NCI-H187 treated with DMSO at 0.1 percent for 48 hours (cell line): ENCODE measurements at places on chromosomes 6 and 20.
A peak's percentile ranks its signal among the peaks of the same experiment; 100 is the strongest.

DNA sequence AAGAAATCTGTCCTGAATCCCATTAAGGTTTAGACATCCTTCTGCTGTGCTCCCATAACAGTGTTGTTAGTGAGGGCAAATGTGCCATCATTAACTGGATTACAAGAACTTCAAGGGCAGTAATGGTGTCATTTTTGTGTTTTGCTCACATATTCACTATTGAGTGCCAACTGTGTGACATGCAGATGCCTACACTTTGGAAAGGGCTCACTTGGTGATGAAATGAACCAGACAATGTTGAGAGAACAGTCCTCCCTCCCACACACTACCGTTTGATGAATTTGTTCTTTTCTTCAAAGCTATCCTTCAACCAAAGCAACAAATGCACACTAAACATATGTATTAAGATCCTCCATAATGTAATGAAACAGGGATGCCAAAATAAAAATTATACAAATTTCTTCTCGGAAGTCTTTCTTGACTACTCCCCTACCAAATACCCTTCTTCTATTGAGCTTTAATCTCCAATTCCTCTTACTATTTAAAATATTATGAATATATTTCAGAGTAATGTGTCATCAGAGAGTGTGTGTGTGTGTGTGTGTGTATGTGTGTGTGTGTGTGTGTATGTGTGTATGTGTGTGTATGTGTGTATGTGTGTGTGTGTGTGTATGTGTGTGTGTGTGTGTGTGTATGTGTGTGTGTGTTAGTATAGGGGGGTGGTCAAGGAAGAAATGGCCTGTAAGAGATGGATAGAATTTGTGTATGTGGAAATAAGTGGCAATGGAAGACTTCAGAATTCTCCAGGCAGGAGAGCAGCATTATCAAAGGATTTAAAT, 92.3 kb upstream of the ENPP5 start:
- DNase-seq, result no peak

DNA sequence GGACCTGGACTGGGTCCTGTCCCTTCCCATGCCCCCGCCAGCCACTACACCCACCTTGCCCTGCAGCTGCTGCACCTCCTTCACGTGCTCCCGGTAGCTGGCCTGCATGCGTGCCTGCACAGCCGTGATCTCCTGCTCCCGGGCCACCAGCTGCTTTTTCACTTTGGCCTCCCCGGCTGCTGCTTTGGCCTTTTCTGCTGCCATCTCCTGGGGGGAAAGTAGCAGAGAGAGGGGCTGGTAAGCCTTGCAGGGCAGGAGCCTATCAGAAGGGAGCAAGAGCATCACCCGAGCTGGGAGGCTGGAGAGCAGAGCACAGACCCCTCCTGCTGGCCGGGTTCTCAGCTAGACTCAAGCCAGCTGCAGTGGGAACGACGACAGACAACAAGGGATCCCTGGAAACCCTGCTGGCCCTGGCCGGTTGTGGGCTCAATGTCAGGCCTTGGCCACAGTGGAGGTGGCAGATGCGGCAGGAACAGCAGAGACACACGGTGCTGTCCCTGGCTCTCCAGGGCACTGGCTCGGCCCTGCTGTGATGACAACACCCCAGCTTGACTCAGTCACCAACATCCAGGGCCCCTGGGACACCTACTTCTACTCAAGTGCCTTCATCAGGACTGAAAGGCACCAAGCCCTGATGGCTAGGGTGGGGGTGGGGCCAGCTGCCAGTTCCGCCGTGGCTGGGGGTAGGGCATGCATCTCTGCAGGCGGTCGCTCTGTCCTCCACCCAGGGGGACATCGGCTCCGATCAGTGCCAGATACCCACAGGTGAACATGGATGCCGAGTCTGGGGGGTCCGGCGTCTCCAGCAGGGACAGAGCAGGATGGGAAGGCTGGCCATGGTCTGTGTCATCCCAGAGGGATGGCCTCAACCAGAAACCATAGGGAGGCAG, 45.3 kb downstream of the RRBP1 start:
- DNase-seq, result no peak

DNA sequence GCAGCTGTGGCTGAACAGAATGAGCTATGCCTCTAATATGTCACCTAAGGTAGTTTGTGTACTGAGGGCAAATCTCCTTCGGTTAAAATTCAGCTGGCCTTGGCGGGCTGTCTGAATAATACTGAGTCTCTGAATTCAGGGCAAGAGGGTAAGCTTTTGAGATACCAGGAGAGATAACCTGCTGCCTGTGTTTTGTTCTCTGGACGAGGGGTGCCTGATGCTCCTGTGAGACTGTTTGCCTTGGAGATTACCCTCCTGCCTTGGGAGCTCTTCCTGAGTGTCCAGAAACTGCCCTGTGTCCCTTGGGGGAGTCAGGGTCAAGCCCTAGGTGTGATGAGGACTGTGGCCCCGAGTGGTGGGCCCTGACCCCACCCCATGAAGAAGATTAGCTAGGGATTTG, 282.9 kb downstream of the KIF16B start:
- no peak for DNase-seq

DNA sequence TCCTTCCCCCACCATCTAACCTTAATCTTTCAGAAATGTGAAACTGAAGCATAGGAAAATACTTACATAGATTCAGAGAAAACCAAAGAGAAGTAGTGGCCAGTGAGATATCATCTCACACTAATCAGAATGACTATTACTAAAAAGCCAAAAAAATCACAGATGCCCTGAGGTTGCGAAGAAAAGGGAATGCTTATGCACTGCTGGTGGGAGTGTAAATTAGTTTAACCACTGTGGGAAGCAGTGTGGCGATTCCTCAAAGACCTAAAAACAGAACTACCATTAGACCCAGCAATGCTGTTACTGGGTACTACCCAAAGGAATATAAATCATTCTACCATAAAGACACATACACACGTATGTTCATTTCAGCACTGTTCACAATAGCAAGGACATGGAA, 9.2 kb upstream of the PREX1 start:
- no peak for DNase-seq

GRCh38 chr6:141248021-141248799, 884.5 kb upstream of the GJE1 start:
- no peak for DNase-seq

DNA sequence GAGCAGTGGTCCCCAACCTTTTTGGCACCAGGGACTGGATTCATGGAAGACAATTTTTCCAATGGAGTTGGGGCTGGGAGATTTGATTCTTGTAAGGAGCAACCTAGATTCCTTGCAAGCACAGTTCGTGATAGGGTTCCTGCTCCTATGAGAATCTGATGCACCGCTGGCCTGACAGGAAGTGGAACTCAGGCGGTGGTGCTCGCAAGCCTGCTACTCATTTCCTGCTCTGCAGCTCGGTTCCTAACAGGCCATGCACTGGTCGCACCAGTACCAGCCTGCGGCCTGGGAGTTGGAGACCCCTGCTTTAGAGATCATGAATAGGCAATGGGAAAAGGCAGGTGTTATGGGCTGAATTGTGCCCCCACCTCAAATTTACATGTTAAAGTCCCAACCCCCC, 131.2 kb downstream of the PFDN4 start:
- DNase-seq, result no peak

GRCh38 chr6:132482581-132482980, 30.3 kb downstream of the STX7 start:
- no peak for DNase-seq

- no peak for DNase-seq
Measured at GRCh38 chr6:12715437-12715836, 1.1 kb upstream of the PHACTR1 start.

GRCh38 chr6:110214338-110214737, 34.1 kb downstream of the CDC40 start:
- no peak for DNase-seq

DNA sequence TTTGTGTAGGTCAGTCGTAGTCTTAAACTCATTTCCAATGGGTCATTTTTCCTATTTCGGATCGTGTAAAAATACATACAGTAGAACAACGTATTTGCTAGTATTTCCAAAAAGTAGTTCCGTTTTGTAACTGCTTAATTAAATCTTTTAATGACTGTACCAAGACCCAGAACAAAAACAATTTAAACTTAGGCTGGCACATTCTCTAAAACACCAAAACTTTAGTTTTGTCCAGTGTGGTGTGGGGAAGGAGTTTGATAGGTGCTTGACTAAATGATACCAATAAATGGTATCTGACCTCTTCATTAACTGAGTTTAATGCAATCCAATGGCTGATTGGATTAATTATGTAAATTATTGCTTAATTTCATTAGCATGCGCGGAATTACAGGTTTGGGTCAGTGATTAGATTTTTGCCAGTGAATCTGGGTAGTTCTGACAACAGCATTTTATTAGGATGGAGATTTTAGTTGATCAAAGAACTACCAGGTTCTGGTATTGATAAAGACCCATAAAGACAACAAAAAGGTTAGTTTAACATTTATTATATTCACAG, 20.8 kb downstream of the OR2B2 start:
- no peak for DNase-seq

GRCh38 chr20:61044499-61044898, 207.6 kb upstream of the CDH4 start:
- DNase-seq, result no peak

DNA sequence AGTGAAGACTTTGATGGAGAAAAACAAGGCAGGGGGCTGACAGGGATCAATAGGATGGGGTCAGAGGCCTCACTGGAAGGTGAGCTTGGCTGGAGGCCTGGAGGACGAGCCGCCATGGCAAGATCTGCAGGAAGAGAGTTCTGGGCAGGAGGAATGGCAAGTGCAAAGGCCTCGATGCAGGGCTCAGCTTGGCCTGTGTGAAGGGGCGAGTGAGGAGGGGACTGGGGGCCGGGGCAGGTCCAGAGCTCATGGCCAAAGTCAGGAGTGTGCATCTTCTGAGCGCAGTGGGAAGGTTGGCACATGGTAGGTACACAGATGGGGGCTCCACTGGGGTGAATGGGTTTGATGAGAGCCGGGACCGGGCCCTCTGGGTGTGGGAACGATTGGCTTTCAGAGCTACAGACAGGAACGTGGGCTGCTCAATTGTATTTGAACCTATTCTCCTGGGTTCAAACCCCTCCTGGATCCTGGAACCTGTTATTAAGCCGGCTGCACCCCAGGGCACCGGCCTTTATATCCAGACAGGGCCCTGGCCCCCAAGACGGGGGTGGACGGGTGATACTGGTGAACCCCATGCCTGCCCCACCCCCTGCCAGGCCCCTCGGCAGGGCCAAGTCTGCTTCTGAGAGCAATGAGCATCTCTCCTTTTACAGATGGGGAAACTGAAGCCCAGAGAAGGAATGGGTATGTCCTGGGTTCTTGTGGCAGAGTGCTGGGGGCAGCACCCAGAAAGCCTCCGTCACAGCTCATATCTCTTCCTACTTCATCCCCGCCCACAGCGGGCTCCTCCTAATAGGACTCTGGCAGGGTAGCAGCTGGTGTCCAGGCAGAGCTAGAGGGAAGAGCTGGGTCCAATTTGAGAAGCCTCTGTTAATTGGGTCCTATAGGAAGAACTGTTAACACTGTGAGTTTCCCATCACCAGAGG, 106.1 kb downstream of the CEBPB start:
- no peak for DNase-seq

- DNase-seq, result peak; percentile 19
Measured at GRCh38 chr20:61436667-61437279, 184.7 kb downstream of the CDH4 start.

- no peak for DNase-seq
Measured at GRCh38 chr6:81938014-81938856, 185.8 kb upstream of the TENT5A start.

- DNase-seq, result no peak
Measured at GRCh38 chr6:55182016-55182650, 7.8 kb downstream of the HCRTR2 start.

GRCh38 chr6:148288541-148288940, 54.1 kb upstream of the SASH1 start:
- no peak for DNase-seq

- DNase-seq, result no peak
Measured at GRCh38 chr6:38136547-38136946, 317.0 kb downstream of the ZFAND3 start.

GRCh38 chr20:61099806-61100205, 152.3 kb upstream of the CDH4 start:
- no peak for DNase-seq

DNA sequence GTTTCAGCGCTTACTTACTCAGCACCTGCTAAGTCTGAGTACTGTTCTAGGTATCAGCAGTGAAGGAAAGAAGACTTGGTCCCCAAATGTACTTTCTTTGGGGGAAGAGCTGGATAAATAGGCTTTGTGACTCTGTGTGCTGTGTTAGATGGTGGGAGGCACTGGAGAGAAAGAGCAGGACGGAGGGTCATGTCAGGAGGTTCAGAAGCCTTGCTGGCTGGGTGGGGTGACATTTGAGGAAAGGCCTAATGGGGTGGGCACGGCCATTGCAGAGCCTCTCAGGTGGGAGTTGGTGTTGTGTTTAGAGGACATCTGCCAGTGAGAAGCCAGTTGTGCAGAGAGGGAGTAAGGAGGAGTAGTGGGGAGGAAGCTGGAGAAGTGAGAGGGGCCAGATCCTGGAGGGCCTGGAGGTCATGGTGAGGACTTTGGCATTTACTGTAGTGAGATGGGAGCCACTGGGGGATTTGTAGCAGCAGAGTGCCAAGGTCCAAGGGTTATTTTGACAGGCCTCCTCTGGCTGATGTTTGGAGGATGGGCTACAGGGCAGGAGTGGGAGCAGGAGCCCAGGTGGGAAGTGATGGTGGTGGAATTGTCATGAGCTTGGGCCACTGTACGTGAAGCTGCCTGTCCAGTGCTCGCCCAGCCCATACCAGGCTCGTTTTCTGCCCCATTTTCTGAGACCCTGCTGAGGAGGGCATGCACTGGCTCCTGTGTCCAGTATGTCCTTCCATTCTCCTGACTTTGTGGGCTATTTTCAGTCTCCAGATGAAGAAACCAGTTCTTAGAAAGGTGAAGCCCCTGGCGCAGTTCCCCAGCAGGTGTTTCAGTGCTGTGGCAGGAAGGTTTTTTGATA, 886 bp downstream of the SDCBP2 start:
- no peak for DNase-seq

DNA sequence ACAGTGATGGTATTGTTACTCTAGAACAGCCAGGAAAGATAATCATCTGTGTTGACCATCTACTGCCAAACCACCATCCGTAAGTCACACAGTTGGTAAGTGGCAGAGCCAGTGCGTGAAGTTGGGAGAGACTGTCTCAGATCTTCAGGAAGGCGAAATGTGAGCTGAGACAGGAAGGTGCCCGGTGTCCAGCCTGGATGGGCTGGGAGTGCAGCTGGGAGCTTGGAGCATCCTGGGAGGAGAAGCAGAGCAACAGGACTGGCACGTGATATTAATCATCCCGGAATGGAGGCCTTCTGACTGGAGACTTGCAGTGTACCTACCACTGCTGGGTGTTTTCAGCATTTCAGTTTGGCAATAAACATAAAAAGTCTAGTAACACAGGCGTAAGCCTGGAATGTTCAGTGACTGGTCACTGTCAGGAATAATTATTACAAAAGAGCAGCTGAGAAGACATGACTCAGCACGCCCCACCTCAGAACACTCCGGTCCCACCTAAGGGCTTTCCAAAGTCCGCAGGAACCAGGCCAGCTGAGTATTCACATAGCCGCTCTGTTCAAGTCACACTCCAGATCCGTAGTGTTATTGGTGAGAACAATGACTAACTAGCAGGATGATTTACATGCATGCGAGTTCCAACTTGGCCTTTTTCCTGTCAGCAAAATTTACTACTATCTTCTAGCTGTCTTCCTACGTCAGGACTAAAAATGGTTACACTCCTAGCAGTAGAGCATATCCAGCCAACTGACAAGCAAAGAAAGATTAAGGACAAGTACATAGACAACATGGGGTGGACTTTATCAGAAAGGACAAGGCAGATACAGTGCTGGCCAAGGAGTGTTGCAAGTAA, 45.1 kb upstream of the PNRC1 start:
- DNase-seq, result no peak
